ENCODE measurements at places on chromosomes 5 and 9.

DNA sequence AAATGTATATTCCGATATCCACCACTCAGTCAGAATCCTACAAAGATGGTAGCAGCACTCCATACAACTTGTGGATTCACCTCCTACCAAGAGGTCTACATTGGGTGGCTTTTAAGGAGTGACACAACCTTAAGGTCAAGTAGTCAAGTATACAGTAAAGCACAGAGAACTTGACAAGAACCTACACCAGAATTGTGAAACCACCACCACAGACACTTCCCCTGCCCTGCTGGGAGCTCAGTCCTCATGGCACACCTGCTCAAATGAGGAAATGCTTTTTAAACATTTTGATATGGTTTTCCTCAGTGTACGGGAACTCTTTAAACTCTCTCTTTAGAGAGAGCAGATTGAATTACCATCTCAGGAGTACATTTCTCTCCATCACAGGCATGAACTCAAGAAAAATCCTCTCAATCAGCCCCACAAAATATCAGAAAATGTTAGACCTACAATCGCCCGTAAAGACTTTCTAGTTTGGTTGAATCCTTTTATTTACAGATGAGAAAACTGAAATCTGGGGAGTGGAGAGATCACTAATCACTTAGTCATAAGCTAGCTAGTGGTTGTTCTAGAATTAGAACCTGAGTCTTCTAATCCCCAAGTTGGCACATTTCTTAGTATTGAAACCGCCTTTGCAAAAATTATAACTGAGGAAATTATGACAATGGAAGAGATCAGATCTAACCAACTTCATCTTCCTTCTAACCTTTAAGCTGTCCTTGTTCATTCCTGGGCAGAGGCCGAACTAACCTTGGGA lies 38.5 kb upstream of the NR4A3 start:
- no peak for DNase-seq

- DNase-seq: no peak
Measured at GRCh38 chr5:96976-97660, 5.2 kb downstream of the PLEKHG4B start.

GRCh38 chr5:14428302-14429081 lies 153.1 kb upstream of the OTULINL start:
- no peak for DNase-seq

DNA sequence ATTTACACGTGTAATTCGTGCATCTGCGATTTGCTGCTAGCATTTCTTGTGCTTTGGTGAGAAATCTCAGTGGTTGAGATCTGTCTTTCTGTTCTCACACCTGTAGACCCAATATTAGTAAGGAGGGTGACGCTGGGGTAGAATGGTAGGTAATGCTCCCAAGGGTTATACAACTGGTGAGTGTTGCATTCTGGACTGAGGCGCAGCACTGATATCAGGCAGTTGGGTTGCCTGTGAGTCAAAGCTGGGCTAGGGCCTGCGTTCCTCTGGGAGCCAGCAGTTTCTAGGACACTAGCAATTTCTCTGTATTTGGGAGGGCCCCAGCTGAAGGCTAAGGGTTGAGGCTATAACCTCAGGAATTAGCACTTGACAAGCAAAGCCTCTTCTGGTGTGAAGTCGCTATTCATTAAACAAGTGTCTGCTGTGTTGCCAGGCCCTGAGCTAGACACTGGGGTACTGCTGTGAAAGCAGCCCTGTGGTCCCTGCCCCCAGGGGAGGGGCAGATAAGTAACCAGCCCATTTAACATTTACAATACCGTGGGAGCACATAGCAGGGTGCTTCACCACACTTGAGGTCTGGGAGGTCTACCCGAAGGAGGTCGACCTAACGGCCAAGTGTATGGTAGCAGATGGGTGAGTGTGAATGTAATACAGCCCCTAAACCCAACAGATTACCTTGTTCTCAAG lies 28.7 kb downstream of the LARP1 start:
- no peak for DNase-seq

DNA sequence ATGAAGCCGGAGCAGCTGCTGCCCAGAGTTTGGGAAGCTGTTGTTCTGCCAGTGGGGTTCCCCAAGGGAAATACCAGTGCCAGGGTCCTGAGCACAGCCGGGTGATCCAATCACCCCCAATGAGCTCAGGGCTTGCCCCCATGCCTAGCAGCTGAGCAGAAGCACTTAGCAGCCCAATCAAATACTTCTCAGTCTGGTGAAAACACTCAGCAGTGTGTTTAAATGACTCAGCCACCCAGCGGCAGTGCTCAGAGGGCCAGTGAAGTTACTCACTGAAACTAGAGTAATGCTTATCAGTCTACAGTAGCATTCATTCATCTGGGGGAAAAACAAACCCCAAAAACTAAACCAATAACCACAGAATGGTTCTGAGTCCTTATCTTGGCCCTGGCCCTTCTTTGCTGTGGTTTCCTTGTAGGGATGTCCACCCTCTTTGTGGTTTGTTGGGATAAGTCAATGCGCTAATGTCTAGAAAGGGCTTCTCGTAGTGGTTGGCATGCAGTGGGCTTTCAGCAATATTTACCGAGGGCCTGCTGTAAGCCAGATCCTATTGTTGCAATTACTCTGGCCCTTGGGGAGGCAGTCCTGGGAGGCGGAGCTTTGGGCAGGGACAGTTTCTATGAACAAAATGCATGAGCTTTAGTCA lies 43.1 kb downstream of the LHX2 start:
- DNase-seq: no peak

GRCh38 chr5:123273984-123274383 lies 149.2 kb downstream of the CEP120 start:
- DNase-seq: no peak

GRCh38 chr5:120533581-120533980 lies 69.5 kb downstream of the PRR16 start:
- DNase-seq: no peak

- no peak for DNase-seq
Measured at GRCh38 chr5:117220730-117221129, 646.1 kb upstream of the SEMA6A start.

- DNase-seq: no peak
Measured at GRCh38 chr9:18061856-18062255, 412.1 kb upstream of the ADAMTSL1 start.

- no peak for DNase-seq
Measured at GRCh38 chr5:31226651-31227050, 33.2 kb downstream of the CDH6 start.

GRCh38 chr9:79222483-79222882 lies 349.3 kb upstream of the TLE4 start:
- DNase-seq: no peak

DNA sequence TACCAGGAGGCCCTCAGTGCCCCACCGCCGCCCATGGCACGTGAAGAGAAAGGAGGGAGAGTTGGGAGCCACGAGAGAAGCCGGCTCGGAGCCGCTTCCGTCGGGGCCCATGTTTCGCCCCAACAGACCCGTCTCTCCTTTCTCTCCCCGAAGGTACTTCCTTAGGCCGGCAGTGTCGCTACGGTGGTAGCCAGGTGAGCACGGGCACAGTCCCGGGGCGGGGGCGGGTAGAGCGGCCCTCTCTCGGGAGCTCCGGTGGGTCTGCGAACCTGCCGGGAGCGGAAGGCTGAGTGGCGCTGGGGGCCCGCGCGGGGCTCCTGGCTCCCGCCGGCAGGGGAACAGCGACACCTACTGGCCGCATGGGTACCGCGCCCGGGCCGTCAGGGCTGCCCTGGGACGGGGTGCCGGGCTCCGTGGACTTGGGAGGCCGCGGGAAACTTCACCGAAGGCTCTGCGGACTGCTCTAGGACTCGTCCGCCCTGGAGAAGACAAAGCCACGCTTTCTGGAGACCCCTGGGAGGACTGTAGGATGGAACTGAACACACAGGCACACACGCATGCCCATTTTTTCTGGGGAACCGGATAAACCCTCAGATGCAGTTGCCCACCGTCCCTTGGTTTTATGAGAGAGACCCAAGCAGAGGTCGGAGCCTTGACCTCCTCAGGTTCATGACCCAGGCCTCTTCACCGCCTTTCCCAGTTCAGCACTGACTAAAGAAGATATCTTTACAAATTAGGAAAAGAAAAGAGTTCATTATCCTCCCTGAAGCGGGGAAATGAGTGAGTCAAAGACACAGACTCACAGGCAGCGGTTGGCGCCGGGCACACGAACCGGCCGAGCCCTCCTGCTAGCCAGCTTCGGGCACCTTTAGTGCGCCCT lies 202.5 kb downstream of the MEF2C start:
- DNase-seq: peak; percentile 82

Data from CD4-positive, alpha-beta memory T cell (primary cell).